ENCODE measurements at places on chromosomes 3 and 15. TPM values are rescaled to one million over a fixed set of nuclear protein-coding genes. Genes with fewer than 3 reads are reported as not detected.

TEX55 gene
- not detected for total RNA-seq

TRIP4 gene
- 18.4 TPM for total RNA-seq

CACNA1D gene
- not detected for total RNA-seq

GRCh38 chr3:46848271-46849044 lies 14.8 kb downstream of the MYL3 start:
- DNase-seq, result peak; percentile 46

DNA sequence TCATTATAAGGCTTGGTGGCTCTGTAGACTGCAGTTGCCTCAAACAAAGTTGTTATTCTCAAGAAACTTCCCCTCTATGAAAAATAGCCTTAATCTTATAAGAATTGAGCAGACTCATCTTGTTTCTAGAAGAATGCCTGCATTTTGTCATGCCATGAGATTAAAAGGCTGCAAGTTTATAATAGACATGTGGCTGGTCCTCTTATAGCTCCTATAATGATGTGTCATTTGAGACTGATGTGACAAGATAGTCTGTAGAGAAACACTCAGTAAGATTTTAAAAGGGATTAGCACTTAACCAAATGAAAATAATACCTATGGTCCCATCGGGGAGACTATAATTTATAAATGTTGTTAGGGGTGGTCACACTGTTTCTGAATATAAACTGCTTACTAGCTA lies 312.5 kb downstream of the OXSM start:
- DNase-seq, result no peak

DNA sequence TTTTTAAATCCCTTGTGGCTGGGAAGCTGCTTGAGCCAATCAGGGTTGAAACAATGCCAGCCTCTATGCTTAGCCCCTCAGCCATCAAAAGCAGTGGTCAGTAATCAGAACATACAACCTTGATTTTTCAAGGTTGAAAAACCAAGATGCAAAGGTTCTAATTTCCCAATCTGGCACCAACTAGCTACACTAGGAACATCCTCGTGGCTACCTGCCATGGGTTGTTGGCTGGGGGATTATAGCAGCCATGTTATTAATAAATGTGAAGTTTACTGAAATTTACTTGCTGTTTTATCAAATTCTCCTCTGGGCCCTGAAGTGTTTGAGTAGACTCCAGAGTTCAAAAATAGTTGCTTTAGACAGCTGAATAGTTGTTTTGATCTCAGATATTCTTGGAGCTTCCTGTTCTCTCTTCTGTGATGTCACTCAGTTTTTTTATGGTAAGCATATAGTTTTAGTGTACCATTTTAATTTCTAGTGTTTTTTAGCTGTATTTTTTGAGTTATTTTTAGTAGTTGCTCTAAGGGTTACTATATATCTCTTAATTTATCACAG lies 31.9 kb downstream of the PCCB start:
- no peak for DNase-seq
